ENCODE measurements at places on chromosomes 7 and 10. TPM values are rescaled to one million over a fixed set of nuclear protein-coding genes. Genes with fewer than 3 reads are reported as not detected.

LRMDA gene
- total RNA-seq: 5.5 TPM

CPVL gene
- total RNA-seq: 43.5 TPM

GDF2 gene
- total RNA-seq: not detected

DNA sequence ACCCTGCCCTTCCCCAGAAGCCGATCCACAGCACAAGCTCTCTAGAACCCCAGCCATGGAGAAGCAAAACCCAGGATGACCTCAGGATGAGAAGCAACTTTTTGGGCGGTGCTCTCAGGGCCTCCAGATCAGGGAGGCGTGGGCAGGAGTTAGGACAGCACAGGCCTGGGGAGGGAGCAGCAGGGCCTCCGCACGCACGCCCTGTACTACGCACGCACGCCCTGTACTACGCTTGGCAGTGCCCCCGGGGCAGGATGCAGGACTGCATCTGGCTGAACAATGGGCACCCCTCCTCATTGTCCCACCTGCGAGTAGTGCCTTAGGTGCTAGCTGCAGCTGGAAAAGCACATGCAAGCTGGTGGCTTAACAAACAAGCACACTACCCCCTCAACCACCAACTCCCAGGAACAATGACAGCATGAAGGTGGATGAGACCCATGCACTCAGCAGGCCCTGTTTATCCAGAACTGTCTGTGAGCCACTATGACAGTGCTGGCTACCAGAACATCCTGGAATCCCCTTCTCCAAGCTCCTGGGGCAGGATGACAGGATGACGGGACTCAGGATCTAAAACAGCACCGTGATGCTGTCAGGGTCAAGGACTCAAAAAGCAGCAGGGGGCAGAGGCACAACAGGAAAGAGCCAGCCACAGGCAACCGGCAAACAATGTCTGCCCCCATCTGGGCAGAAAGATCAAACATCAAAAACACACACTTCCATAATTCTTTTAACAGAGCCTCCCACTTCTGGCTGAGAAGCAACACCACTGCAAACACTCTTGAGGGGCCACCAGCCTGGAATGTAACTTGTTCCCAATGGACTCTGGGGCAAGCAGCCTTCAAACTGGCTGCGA is 11.8 kb downstream of the PODXL start:
- no peaks in the 10 kb centered on the region for H3K36me3 ChIP-seq
- H3K4me1 ChIP-seq: peaks cover 25% of the 10 kb centered on the region
- DNase-seq: no peak
- no peak overlapping the region for H3K27ac ChIP-seq
- no peak overlapping the region for H3K4me3 ChIP-seq

- no peak overlapping the region for H3K4me3 ChIP-seq
- H3K27ac ChIP-seq: no peak overlapping the region
- DNase-seq: peak; percentile 21
Measured at GRCh38 chr7:43077732-43078391, 34.6 kb upstream of the HECW1 start.

DNA sequence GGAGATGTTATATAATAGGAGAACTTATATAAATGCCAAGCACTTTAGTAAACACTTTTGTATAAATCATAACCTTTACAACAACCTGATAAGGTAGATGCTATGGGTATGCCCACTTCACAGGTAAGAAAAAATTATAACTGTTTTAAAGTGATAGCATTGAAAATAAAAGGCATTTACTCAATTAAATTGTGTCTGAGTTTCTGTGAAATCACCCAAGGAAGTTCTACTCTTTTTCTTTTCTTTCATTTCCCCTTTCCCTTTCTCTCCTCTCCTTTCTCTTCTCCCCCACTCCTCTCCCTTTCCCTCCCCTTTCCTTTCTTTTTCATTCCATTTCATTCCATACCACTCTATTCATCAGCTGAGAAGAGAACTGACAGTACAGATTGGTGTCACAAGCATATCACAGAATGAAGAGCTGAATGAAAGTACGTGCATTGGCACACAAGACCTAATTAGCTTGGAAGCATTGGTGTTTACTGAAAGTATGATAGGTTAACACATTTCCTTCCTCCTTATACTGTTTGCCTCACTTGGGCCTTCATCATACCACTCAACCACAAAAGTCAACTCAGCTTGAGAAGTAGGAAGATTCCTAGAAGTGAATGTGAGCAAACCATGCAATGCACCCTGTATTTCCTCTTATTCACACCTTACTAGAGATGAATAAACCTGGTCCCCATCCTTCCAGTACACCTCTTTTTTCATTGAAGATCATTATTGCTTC is 117.9 kb upstream of the AGR3 start:
- DNase-seq: no peak
- H3K36me3 ChIP-seq: no peaks in the 10 kb centered on the region
- no peaks in the 10 kb centered on the region for H3K27me3 ChIP-seq
- H3K4me1 ChIP-seq: peaks cover 29% of the 10 kb centered on the region
- H3K4me3 ChIP-seq: no peak overlapping the region

DNA sequence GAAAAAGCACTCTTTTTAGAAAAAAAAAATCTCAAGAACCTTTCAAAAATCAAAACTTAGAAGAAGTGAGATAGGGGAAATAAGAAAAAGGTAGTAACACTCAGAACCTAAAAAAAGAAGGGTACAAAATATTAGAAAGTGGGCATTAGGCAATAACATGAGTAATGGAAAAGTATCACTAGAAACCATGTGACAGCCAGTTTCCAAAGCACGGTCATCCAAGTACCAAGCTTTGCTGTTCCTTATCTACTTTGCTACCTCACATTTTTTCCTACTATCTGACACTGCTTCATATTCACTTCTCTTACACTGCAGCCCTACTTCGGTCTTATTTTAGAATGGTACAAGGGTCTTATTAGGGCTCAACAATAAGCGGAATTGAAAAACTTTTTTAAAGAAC is 30.3 kb downstream of the IMMP2L start:
- no peak overlapping the region for H3K27ac ChIP-seq
- H3K4me1 ChIP-seq: no peaks in the 10 kb centered on the region
- no peaks in the 10 kb centered on the region for H3K36me3 ChIP-seq
- no peak for DNase-seq

- H3K27me3 ChIP-seq: no peaks in the 10 kb centered on the region
- H3K4me3 ChIP-seq: no peak overlapping the region
- no peak overlapping the region for H3K27ac ChIP-seq
- H3K36me3 ChIP-seq: no peaks in the 10 kb centered on the region
Measured at GRCh38 chr7:79876848-79877252, 257.8 kb upstream of the GNAI1 start.

DNA sequence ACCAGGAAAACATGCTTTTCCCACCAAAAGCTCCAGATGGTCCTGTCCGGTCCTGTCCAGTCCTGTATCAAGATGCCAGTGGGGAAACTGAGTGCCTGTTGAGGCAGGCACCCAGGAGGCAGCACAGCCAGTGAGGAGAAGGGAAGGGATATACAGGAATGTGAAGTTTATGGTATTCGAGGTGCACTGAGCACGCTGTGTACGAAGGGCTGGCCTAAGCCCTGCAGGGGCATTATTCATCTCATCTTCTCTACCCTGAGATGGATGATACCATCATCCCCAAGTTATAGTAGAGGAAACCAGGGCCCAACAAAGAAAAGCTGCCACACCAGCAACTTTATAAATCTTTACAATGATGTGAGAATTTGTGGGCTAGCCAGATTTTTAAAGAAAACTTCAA is 23.4 kb upstream of the FXYD4 start:
- no peak overlapping the region for H3K27ac ChIP-seq
- no peak for DNase-seq
- peaks cover 13% of the 10 kb centered on the region for H3K36me3 ChIP-seq
- no peak overlapping the region for H3K4me3 ChIP-seq

- no peak for DNase-seq
- H3K4me1 ChIP-seq: no peaks in the 10 kb centered on the region
- H3K4me3 ChIP-seq: no peak overlapping the region
- peaks cover 50% of the 10 kb centered on the region for H3K27me3 ChIP-seq
Measured at GRCh38 chr7:157703534-157704195, 366.9 kb downstream of the DNAJB6 start.

GRCh38 chr10:15137636-15138035 is 30.9 kb downstream of the NMT2 start:
- no peak overlapping the region for H3K4me3 ChIP-seq
- H3K27ac ChIP-seq: no peak overlapping the region
- DNase-seq: no peak

DNA sequence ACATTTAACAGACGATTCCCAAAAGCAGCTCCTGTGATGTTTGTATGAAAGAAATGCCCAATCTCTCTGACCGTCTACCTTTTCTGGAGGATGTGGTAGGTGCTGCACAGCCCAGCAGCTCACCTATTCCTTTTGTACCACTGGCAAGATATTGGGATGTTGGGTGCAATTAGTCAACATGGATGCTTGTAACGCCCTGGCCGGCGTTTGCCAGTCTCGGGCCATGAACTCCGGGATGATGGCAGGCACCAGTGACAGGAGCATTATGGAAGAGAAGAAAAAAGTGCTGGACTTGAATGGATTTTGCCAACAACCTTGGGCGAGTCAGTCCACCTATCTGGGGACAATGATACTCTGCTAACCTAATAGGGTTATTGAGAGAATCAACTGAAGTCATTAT is 69.0 kb upstream of the ZNF438 start:
- H3K27ac ChIP-seq: peak overlapping the region; percentile 100
- H3K4me3 ChIP-seq: peak overlapping the region; percentile 41
- H3K27me3 ChIP-seq: no peaks in the 10 kb centered on the region
- H3K4me1 ChIP-seq: peaks cover 26% of the 10 kb centered on the region

DNA sequence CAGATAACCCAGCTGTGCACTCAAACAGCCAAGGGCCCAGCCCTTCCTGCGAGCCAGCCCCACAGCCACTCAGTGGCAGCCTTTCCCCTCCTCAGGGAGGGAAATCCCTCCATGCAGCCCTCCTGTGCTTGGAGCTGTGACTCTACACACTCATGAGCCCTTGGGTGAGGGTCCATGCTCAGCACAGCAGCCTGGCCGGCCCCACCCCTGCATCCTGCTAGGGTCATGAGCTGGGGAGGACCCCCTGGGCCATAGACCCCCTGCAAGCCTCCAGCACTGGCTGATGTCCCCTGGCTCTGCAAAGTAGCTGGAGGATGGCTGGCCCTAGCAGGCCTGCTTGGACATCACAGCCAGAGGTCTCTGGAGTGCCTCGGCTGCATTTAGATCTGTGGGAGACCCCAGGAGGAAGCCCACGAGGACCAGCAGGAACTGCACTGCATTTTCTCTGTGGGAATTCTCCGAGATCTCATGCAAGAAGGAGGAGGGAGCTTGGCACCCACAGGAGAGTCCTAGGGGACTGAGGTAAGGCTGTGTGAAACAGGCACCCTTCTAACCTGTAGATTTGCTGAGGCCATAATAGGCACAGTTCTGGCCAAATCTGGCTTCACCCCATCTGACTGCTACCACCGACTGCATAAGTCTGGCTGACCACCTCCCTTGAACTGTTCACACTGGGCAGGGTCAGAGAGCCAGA is 17.4 kb downstream of the TMEM273 start:
- no peak for DNase-seq
- H3K36me3 ChIP-seq: no peaks in the 10 kb centered on the region
- no peak overlapping the region for H3K27ac ChIP-seq
- no peak overlapping the region for H3K4me3 ChIP-seq
- peaks cover 48% of the 10 kb centered on the region for H3K27me3 ChIP-seq

- H3K27me3 ChIP-seq: no peaks in the 10 kb centered on the region
- DNase-seq: peak; percentile 59
- H3K4me3 ChIP-seq: no peak overlapping the region
- peaks cover 14% of the 10 kb centered on the region for H3K36me3 ChIP-seq
- H3K27ac ChIP-seq: no peak overlapping the region
- no peaks in the 10 kb centered on the region for H3K4me1 ChIP-seq
Measured at GRCh38 chr7:8217200-8218068, 44.5 kb downstream of the ICA1 start.

- peaks cover 10% of the 10 kb centered on the region for H3K36me3 ChIP-seq
- H3K4me1 ChIP-seq: peaks cover 15% of the 10 kb centered on the region
- DNase-seq: no peak
- no peaks in the 10 kb centered on the region for H3K27me3 ChIP-seq
Measured at GRCh38 chr10:57818522-57818921, 449.2 kb downstream of the IPMK start.

DNA sequence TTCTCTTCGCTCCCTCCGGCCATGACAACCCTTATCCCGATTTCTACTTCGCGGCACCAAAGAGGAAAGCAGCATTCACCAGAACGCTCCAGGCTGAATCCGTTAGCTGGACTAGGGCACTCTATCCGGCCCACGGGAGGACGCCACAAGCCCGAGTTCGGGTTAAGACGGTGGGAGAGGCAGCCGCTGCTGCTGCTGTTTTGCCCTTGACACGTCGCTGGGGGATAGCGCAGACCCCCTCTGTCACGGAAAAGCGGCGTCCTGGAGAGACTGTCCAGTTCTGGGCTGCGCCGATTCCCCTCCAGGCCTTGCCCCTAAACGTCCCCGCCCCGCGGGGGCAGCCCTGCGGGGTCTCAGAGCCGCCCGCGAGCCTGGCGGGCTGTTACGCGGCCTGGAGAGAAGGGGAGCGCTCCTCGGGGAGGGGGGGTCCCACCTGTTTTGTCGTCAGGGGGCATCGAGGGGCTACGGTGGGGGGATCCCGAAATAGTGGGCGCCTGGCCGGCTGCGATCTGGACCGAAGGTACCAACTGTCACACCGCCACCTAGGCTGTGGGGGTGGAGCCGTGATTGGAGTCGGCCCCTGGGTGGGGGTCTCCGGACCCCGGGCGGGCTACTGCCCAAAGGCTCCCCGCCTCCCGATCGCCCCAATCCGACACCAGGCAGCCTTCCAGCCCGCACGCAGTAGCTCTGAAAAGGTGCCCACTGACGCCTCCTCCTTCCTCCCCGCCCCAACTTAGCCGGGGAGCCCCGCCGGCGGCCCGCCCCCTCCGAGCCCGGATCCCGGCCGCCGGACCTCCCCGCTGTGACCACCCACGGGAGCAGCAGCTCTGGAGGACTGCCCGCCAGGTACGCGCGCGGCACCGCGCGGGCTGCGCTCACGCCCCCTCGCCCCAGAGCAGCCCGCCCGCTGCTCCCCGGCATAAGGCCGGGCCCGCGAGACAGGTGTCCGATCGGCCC is 772 bp downstream of the SGMS1 start:
- peaks cover 41% of the 10 kb centered on the region for H3K36me3 ChIP-seq
- DNase-seq: peak; percentile 49
- H3K4me3 ChIP-seq: peak overlapping the region; percentile 78
- H3K27me3 ChIP-seq: no peaks in the 10 kb centered on the region
- H3K4me1 ChIP-seq: no peaks in the 10 kb centered on the region

GRCh38 chr7:97770850-97771249 is 39.0 kb downstream of the TAC1 start:
- H3K4me1 ChIP-seq: peaks cover 8% of the 10 kb centered on the region
- peaks cover 12% of the 10 kb centered on the region for H3K27me3 ChIP-seq
- H3K36me3 ChIP-seq: peaks cover 12% of the 10 kb centered on the region
